ENCODE measurements at places on chromosomes 3 and 15. TPM values are rescaled to one million over a fixed set of nuclear protein-coding genes. Genes with fewer than 3 reads are reported as not detected.

DNA sequence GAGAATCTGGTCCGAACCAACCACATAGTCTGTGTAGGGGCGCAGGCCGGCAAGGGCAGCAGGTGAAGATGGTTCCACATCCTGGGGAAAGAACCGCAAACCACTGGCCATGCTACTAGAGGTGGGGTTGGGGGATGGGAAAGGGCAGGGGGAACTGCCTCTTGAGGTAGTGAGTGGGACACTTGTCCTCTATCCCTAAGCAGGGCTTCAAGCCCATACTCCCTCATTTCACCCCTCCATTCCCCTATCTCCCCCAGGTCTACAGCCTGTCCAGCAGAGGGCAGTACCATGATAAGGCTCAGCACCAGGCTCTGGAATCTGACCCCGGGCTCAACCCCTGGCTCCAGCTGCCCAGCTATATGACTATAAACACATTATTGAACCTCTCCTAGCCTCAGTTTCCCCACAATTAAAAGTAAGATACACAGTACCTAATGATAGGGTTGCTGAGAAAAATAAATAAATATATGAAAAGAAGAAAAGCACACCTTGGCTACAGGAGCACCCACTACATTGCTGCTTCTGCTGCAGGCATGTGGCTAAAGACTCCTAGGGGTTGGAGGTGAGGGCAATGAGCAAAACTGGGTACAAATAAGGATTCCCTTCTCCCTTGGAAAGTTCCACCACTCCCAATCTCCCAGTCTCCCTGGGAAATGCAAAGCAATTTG is 6.3 kb downstream of the GORASP1 start:
- DNase-seq = peak; percentile 31

GRCh38 chr3:30512576-30512975 is 93.8 kb upstream of the TGFBR2 start:
- DNase-seq = no peak

DNA sequence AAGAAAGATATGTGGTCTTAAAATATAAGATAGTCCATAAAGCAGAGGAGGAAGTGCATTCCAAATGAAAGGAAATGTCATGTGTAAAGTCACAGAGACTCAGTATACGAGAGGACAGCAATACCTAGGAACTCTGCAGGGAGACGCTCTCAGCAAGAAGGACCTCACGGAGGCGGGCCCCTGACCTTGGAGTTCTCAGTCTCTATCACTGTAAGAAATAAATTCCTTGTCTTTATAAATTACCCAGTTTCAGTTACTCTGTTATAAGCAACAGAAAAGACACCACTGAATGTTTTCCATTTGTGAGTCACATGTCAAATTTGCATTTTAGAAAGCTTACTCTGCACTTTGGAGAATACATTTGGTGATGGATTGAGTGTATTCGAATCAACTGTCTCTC is 140.6 kb downstream of the GBE1 start:
- no peak for DNase-seq

DNA sequence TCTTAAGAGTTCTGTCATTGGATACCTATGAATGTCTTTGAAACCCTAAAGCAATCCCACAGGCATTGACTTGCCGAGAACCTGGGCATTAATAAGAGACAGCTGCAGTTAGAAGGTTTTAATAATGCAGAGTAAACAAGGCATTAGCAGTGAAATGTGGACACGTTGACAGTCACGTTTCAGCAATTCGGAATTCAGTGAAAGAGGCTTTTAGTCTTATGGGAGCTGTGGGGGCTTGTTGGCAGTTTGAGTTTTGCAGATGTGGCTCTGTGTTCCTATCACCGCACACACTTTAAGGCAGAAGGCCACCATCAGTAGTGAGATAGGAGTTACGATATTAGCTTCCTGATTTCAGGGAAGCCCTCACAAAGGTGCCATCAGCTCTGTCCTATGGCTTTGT is 145.2 kb upstream of the NUDT16 start:
- no peak for DNase-seq

The TMC3 gene
- 0.09 TPM for total RNA-seq

GRCh38 chr15:82832601-82833361 is 23.4 kb downstream of the WHAMM start:
- no peak for DNase-seq

GRCh38 chr3:183807881-183808280 is 17.5 kb downstream of the MAP6D1 start:
- no peak for DNase-seq

- no peak for DNase-seq
Observed at GRCh38 chr15:78810362-78811123, 721 bp downstream of the ADAMTS7 start.

- DNase-seq = no peak
Observed at GRCh38 chr3:85864896-85865295, 906.1 kb downstream of the CADM2 start.

GRCh38 chr3:100988080-100988479 is 5.1 kb downstream of the ABI3BP start:
- DNase-seq = no peak

DNA sequence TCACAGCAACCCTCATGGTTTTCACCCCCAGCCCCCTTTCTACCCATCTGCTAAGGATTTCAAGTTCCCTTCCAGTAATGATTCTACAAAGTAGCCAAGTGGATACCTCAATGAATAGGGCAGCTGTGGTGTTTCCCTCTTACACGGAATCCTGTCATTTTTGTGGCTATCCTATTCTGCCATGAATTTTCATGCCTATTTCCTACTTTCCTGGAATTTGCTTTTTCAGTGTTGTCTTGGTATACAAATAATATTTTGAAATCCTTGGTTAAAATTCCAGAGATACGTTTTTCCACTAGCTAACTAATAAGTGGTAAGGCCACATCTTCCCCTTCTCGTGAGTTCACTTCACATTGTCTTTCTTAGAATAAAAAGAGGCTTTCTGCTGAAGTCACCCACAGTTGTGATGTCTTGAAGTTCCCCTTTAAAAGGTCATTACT is 7.5 kb downstream of the ADPRH start:
- DNase-seq = no peak

The C3orf85 gene
- not detected for total RNA-seq

DNA sequence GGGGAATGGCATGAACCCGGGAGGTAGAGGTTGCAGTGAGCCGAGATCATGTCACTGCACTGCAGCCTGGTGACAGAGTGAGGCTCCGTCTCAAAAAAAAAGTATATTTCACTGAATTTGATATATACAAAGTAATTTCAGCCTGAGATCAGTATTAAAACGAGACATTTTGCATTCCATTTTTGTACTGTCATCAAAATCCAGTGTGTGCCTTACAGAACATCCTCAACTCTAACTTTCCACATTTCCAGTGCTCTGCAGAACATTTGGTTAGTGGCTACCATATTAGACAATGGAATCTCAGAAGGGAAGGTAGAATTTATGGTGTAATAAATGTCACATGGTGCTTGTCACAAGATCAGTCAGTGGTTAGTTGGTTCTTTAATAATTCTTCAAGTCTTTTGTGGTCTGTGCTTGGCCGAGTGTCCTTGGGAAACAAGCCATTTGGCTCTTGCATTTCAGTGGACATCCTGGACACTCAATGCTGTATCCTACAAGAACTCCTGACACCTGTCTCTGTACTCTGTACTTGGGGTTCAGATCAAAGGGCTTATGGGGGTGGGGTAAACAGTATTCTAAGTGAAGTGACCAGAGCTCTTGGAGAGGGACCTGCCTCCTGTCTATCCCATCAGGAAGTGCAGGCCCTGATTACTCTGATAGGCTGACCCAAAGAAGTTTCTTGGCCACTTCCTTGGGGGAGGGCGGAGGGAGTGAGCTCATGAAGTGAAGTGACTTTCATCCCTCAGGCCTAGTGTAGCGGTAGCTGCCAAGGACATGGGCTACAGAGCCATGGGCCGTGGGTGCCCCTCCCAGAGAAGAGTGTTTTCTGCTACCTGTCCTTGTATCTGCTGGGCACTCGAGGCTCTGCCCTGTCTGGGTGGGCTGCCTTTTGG is 3.7 kb downstream of the ACVR2B start:
- DNase-seq = peak; percentile 6

The PTH1R gene
- 4.4 TPM for total RNA-seq

- no peak for DNase-seq
Observed at GRCh38 chr3:115792206-115792955, 169.1 kb downstream of the GAP43 start.

The RNF7 gene
- 20.5 TPM for total RNA-seq

- no peak for DNase-seq
Observed at GRCh38 chr3:58325525-58325992, 7.1 kb upstream of the PXK start.

DNA sequence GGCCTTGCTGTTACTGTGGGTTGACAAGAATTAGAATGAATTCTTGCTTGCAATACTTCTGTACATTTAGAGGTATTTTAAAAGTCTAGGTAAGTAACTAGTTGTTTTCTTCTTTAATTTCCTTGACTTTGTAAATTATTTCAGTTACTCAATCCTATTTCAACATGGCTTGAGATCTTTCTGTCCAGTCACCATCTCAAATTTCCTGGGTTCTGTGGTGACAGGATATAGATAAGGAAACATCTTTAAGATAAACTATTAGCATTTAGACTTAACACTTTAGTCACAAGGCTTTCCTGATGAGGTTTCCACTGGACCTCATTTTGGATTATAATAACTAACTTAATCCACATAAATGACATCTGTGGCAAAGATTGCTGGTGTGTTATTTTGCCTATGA is 195.9 kb upstream of the DPH6 start:
- no peak for DNase-seq

DNA sequence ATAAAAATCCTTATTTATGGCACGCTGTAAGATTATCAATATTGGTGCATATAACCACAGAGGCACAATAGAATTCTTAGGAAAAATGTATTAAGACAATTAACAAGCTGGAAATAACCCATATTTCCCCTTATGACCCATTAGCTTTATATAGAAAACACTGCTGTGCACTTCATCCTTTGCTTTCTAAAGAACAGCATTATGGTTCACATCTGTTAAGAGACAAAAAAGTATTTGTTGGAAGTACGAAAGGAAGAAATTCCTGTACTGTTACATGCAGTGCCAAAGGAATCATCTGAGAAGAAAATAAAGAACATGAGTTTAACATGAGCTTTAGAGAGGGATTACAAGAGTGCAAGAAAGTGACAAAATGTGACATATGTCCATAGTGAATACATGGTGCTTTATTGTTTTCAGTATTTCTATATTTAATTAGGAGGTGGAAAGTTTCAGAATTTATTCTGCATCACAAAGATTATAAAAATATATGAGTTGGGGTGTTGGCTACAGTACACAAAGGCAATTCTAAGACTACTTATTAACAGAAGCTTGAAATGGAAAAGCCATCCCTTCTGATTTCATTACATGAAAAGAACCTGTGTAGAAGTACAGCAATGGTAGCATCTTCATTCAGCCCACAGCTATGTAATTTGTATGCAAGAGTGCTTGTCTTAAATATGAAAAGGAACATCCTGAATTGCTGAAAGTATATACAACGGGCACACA is 6.8 kb downstream of the UBE3A start:
- DNase-seq = no peak

DNA sequence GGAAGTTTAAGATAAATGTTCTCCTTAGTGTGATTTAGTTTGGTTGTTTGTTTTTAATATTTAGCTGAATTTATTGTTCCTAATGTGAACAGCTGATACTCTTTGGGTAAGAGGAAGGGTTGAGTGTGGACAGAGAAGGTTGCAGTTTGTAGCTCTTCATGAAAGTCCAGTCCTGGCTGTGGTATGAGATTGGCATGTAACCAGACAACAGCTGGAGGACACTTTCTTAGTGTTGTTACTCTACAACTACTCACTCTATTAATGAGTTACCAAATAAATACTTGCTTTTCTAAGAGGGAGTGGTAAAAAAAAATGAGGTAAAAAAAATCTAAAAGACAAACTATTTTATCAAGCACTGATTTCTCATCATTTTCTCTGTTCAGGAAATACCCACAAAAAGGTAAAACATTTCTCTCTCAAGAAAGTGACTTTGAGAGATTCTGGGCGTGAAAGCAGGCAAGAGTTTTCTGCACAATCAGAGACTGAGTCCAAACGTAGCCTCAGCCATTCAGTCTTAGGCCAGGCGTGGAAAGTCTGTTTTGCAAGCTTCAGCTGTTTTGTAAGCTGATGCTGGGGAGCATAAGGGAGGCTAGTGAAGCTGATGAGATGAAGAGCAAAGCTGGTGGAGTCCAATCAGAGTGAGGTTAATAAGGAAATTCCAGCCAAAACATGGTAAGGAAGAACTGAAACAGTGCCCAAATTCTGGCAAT is 138.5 kb upstream of the ARPP21 start:
- no peak for DNase-seq

DNA sequence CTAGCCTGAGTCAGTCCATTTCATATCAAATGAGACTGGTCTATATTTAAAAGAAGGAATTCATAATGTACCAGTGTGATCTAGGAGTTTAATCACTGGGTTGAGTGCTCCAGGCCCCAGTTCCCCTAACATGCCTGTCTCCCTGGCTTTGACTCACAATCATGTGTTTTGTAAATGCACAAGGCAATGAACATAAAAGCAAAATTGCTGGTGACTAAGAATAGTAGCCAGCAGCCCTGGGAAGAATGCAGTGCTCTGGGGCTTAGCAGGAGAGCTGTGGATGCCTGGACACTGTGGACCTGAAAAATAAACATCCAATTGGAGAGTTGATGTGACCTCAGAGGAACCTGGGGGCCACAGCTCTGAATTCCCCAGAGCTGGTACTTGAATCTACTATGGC is 50.3 kb downstream of the SYNPR start:
- DNase-seq = no peak

- no peak for DNase-seq
Observed at GRCh38 chr3:14452740-14453710, 50.6 kb downstream of the SLC6A6 start.

- DNase-seq = no peak
Observed at GRCh38 chr3:136142592-136142991, 53.5 kb downstream of the MSL2 start.

The ZNF662 gene
- total RNA-seq = 23.0 TPM

DNA sequence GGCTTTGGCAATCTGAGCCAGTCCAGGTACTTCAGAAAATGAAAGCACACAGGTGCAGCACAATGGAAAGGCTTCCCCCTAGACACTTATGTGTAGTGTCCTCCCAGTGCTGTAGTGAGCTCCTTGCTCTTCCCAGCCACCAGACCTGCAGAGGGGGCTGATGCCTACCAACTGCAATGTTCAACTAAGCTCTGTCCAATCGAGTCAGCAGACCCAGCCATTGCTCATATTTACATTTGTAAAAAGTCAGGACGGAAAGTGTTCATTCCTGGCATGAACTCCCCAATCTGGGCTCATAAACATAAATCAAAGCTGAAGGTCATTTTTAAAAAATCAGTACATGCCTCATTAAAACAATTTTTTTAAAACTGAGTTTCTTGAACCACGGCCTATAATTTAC is 73.0 kb downstream of the FOXP1 start:
- DNase-seq = no peak

The GREM1 gene
- 0.54 TPM for total RNA-seq

- DNase-seq = no peak
Observed at GRCh38 chr15:25894371-25894902, 31.3 kb upstream of the ATP10A start.

- DNase-seq = no peak
Observed at GRCh38 chr15:76382987-76383728, 46.6 kb downstream of the ISL2 start.

DNA sequence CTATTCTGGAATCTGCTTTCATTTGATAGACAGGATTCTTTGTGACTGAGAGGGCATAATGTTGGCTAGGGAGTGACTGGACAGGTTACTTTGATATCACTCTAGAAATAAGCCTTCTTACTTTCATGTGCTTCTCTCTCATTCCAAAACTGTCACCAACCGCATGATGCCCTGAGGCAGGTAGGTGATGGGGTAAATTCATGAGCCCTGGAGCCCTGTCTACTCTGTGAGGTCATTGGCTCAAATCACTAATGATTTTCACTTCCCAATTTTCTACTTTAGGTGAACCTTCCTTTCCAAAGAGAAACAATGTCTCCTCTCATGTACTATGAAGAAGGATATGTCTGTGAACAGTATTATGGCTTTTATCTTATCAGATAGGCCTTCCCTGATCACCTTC is 596.7 kb downstream of the TUSC7 start:
- no peak for DNase-seq
